C1 segment of cervical spinal cord (tissue), 14 donors: ENCODE measurements at places on chromosomes 3 and 15.

DNA sequence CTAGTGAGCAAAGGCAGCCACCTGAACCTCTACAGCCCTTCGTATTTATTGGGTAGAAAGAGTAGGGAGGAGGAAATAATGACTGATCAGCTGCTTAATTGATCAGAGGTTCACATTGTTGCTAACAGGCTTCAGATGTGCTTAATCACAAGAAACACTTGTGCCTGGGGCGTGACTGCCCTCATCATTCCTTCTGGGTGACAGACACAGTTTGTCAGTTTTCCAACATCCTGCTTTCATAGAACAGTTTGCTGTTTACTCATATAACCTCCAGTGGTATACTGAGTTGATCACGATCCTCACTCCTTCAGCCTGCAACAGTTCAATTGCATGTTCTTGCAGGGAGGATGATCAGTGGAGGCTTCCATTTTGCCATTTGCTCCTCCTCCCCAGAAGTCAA, 13.6 kb upstream of the CASR start:
- no peak for DNase-seq

GRCh38 chr3:196506687-196507086, 3.1 kb upstream of the RNF168 start:
- no peak for DNase-seq

DNA sequence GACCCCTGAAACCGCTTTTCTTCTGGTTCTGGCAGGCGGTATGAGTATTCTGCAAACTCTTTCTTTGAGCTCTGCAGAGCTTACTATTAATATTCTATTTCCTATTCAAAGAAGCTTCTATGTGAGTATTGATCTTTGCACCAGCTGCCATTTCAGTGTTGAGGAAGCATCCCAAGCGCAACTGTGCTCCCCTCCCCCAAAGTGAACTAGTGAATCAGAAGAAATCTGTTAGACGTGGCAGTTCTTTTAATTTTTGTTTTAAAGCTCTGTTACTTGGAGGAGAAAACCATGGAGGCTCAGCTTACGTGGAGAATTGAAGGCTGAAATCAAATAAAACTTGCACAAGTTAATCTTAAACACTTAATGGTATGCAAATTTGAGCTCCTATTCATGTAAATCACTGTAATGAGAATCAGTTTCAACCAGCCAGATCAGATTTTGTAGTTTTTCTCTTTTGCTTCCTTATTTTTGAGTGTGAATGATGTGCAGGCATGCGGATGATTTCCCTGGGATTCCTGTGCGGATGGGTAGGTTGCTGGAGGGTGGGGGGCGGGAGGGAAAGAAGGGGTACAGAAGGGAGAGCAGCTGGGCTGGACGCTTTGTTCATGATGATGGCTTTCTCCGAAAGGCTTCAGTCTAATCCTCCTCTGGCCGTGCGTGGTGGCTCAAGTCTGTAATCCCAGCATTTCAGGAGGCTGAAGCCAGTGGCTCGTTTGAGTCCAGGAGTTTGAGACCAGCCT, 16.1 kb upstream of the AGBL1 start:
- no peak for DNase-seq

DNA sequence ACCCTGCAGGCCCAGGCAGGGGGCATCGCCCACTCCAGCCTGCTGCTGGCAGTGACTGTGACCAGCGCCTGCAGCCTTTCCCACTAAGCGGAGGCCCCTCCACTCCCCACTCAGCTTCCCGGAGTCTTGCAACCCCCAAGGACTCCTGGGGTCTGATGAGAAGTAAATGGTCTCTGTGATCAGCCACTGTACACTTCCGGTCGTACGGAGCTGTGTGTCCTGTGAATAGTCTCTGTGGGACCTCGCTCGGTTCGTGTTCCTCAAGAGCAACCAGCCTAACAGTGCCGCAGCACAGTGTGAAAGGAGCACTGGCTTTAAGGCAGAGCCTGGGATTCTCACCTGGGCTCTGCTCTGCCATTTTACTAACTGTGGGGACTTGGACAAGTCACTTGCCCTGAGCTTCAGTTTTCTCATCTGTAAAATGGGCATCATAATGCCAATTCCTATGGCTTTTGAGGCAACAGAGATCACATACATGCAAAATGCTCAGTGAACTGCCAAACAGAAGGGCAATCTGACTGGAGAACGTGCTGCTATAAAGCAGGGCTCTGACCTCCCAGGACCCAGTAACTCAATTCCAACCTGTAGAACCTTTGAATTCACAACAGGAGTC, 26.7 kb downstream of the TMEM43 start:
- DNase-seq, result no peak

DNA sequence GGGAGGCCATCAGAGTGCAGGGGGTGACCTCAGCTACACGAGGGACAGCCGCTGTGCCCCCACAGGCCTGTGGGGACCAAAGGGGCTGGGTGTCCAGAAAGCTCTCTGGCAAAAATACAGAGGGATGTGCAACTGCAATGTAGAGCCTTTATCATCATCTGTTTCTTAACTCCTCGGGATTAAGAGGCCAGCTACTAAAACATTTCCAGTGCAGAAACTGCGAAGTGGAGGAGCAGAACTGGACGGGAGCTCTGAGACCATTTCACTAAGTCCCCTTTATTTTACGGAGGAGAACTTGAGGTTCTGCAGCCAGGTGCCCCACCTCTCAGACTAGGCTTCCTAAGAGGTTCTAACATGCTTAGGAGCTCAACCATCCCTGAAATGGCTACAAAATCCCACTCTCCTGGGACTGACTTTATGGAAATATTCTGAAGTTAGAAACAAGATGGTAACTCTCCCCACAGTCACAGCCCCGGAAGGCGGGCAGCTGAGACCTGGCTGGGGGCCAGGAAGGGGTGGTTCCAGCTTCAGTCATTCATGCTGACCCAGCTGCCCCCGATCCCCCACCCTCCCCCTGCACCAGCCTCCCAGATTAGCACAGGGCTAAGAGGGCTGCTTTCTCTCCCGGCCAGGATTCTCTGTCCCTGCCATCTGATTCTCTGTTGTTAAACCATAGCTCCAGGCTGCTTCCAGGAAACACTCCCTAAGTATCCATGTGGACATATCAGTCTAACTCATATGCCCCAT, 40.3 kb downstream of the UMPS start:
- no peak for DNase-seq

DNA sequence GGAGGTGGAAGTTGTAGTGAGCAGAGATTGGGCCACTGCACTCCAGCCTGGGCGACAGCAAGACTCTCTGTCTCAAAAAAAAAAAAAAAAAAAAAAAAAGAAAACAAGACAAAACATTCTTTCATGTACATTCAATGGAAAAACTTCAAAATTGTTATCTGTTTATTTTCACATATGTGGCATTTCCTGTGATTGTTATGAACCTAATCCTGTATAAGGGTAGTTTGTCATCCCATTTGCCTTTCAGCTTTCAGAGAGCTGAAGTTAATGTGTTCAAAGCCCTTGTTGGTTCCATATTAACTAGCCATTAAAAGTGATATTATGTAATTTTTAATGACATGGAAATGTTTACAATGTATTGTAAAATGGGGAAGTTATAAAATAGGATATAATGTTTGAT, 17.3 kb upstream of the NCK1 start:
- DNase-seq, result no peak
